Trophoblast cell (in vitro differentiated cells and primary cell): ENCODE measurements at places on chromosomes 4 and X.

DNA sequence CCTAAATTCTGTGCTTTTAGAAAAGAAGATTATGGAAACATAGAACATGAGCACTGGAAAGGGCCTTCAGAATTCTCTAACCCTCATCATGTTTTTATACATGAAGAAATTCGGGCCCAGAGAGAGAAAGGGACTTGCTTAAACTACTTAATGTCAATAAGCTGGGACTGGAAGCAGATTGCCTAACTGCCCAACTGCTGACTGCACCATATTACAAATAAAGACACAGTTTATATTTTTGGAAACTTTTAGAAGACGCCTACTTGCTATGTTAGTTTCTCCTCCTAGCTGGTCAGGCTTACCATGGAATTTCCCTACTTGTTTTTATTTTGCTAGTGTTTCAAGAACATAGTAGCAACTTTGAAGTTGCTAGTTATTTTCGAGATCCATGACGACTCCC, 47.1 kb downstream of the SLC9A6 start:
- peaks cover 4% of the 10 kb centered on the region for H3K36me3 ChIP-seq
- DNase-seq, result no peak
- no peaks in the 10 kb centered on the region for H3K4me1 ChIP-seq
- no peak overlapping the region for H3K4me3 ChIP-seq
- H3K27me3 ChIP-seq, result no peaks in the 10 kb centered on the region

DNA sequence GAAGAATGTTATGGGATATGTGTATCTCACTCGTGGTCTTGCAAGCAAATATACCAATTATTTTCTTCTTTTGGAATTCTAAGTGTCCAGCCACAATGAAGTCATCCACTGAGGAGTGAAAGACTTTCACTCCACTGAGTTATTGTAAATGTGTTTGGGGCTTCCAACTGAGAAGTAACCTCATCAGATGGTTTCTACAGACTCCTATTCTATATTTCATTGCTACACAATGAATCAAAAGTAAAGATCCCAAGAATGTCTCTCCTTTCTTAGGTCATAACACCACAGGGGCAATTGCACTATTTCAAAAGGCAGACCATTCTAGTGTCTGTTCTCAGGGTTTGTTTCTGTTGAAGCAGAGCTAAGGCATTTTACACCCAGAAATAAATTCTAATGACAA, 12.3 kb upstream of the VCX2 start:
- no peak overlapping the region for H3K27ac ChIP-seq
- DNase-seq, result no peak
- no peaks in the 10 kb centered on the region for H3K36me3 ChIP-seq
- H3K4me3 ChIP-seq, result no peak overlapping the region
- H3K4me1 ChIP-seq, result no peaks in the 10 kb centered on the region

GRCh38 chr4:32031026-32031425, 1310.9 kb downstream of the PCDH7 start:
- no peaks in the 10 kb centered on the region for H3K36me3 ChIP-seq
- no peak for DNase-seq
- H3K27me3 ChIP-seq, result no peaks in the 10 kb centered on the region

- H3K27ac ChIP-seq, result no peak overlapping the region
- no peak for DNase-seq
- no peak overlapping the region for H3K4me3 ChIP-seq
- no peaks in the 10 kb centered on the region for H3K36me3 ChIP-seq
Observed at GRCh38 chr4:167031534-167032156, 202.6 kb downstream of the SPOCK3 start.

DNA sequence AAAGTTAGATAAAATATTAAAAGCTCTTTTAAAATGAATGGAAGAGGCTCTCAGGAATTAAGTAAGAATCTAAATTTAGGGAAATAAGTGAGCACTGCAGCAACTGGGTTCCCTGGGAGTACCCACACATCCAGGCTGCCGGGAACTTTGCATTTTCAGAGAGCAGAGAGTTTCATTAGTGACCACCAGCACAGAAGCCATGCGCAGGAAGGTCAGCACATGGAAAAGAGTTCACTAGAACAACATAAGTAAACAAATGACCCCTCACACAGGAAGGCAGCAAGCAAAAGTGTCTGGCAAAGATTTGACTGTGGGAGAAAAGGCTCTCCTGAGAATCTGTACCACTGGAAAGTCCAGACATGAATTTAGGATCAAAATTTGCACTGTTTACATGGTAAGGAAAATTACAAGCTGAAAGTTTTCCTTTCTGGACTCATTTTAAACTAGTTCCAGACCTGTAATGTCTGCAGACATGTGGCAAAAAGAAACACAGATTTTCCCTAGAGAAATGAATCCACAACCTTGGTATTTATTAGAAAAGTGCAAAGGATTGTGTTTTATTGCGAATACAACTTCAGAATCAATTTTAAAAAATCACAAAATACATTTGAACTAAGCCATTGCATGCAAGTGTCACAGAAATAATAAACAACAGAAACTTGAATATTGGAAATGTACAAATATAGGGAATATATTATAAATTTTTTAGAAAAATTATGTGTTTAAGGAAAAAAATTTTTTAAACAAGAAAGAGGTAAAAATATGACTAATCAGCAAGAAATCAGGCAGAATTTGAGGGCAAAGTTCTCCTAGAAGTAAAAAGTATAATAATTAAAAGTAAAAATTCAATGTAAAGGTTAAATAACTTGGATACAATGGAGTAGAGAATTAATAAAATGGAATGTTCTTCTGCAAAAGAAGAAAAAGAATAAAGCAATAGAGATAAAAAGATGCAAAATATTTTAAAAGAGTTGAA, 18.4 kb upstream of the MYOZ2 start:
- H3K4me3 ChIP-seq, result no peak overlapping the region
- no peak for DNase-seq
- H3K27ac ChIP-seq, result no peak overlapping the region
- H3K27me3 ChIP-seq, result no peaks in the 10 kb centered on the region
- H3K4me1 ChIP-seq, result no peaks in the 10 kb centered on the region
- no peaks in the 10 kb centered on the region for H3K36me3 ChIP-seq

DNA sequence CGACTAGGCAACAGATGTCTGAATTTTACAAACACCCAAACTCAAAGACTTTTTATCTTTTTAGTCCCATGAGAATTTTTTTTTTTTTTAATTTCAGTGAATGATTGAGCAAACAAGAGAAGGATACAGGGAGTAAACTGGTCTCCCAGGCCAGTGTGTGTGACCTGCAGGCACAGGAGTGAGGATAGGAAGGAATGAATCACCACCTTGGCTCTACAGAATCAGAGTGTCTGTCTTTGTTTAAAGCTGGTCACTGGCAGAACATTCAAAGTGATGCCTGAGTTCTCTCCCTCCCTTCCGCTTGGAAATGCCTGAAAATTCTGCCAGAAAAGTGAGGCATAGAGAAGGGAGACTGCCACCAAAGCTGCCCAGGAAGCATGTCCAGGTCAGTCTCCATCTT, 69.5 kb downstream of the PARM1 start:
- no peak overlapping the region for H3K27ac ChIP-seq
- no peaks in the 10 kb centered on the region for H3K4me1 ChIP-seq
- no peak for DNase-seq
- no peaks in the 10 kb centered on the region for H3K36me3 ChIP-seq

DNA sequence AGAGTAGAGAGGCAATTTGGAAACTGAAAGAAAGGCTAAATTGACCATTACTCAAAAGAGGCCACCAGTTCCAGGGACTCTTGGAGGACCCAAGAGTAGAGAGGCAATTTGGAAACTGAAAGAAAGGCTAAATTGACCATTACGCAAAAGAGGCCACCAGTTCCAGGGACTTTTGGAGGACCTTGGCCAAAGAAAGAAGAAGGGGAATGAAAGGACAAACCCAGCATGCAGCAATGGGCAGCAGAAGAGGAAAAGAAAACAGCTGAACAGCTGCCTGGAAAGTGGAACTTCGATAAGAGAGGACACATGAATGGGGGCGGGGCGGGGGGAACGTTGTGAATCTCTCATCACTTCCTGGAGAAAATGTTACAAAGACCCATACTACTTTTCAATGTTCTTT, 80.8 kb downstream of the PALLD start:
- no peak for DNase-seq
- H3K36me3 ChIP-seq, result no peaks in the 10 kb centered on the region
- H3K4me1 ChIP-seq, result no peaks in the 10 kb centered on the region
- no peak overlapping the region for H3K27ac ChIP-seq
- H3K27me3 ChIP-seq, result no peaks in the 10 kb centered on the region

DNA sequence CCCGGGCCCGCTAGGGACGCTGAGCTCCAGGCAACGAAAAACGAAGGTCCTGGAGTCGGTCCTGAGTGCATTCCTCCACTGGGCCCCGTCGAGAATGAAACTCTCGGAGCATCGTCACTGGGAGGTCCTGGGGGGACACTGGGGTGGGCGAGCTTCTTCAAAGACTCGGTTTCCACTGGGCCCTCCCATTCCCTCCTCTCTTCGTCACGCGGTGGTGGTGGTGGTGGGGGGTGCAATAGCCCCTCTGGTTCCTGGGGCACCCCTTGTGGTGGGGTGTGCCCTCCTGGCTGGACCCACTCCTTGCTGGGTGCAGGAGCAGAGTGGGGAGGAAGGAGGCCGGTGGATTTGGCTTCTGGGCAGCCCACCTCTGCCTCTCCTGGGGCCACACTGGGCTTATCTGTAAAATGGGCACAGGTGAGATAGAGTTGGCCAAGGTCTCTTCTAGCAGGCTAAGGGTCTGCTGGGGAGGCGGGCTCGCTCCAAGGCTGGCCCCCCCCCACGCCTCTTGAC, 12.9 kb downstream of the HMX1 start:
- no peaks in the 10 kb centered on the region for H3K36me3 ChIP-seq
- H3K4me3 ChIP-seq, result no peak overlapping the region
- H3K27me3 ChIP-seq, result peaks cover 85% of the 10 kb centered on the region
- DNase-seq, result no peak

GRCh38 chr4:177717407-177717806, 275.2 kb upstream of the AGA start:
- H3K27ac ChIP-seq, result no peak overlapping the region
- DNase-seq, result no peak
- no peaks in the 10 kb centered on the region for H3K27me3 ChIP-seq
- no peaks in the 10 kb centered on the region for H3K4me1 ChIP-seq

DNA sequence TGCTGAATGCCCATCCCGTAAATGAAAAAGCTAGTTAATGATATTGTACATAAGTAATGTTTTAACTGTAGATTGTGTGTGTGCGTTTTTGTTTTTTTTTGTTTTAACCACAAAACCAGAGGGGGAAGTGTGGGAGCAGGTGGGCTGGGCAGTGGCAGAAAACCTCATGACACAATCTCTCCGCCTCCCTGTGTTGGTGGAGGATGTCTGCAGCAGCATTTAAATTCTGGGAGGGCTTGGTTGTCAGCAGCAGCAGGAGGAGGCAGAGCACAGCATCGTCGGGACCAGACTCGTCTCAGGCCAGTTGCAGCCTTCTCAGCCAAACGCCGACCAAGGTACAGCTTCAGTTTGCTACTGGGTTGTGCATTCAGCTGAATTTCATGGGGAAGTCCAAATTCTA, at the start of gene SPP1:
TSS of gene SPP1 (plus strand) at position 249 of the 400 bp plus-strand sequence. CDS start 1,182 bp downstream, outside the sequence.
- H3K4me1 ChIP-seq, result no peaks in the 10 kb centered on the region
- H3K36me3 ChIP-seq, result no peaks in the 10 kb centered on the region

DNA sequence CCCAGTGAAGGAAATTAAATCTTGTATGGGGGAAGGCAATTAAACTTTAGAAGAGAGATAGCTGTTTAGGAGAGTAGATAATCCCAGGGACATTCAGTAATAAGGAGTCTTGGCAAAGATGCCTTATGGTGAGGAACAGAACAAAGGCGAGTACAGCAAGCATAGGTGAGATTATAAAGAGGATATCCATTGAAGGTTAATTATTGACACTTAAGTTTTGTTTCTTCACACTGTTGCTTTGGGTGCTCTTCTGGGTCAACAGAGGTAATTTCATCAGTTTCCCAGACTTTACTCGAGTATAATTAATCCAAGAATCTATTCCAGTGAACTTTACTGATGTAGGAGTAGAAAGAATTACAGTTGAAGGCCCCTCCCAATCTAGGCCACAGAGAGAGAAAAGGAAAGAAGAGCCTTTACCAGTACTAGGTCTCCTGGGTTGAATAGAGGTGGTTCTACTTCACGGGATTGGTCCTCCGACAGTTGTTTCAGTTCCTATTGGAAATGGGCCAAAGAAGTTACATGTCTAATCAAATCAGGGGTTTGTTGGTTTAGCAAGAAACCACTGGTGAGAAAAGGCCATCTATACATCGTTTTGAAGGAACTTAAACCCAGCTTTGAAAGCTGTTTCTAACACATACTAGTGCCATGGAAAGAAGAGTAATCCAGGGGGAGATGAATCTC, 27.2 kb downstream of the EPGN start:
- no peak for DNase-seq
- no peaks in the 10 kb centered on the region for H3K27me3 ChIP-seq
- H3K27ac ChIP-seq, result no peak overlapping the region
- H3K36me3 ChIP-seq, result no peaks in the 10 kb centered on the region

DNA sequence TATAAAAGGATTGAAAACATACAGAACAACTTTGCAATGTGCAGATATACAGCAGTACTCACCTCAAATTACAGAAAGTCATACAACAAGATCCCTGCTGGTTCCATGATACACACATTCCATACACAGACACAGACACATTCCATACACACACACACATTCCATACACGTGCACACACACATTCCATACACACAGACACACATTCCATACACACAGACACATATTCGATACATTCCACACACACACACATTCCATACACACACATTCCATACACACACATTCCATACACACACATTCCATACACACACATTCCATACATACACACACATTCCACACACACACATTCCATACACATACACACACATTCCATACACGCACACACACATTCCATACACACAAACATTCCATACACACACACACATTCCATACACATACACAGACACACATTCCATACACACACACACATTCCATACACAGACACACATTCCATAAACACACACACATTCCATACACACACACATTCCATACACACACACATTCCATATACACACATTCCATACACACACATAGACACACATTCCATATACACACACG, 13.7 kb downstream of the LINC00632 start:
- H3K27ac ChIP-seq, result no peak overlapping the region
- DNase-seq, result peak; percentile 4
- no peak overlapping the region for H3K4me3 ChIP-seq
- no peaks in the 10 kb centered on the region for H3K27me3 ChIP-seq

- H3K27me3 ChIP-seq, result no peaks in the 10 kb centered on the region
- no peak overlapping the region for H3K27ac ChIP-seq
Observed at GRCh38 chrX:44349561-44349960, 6.1 kb upstream of the EFHC2 start.

DNA sequence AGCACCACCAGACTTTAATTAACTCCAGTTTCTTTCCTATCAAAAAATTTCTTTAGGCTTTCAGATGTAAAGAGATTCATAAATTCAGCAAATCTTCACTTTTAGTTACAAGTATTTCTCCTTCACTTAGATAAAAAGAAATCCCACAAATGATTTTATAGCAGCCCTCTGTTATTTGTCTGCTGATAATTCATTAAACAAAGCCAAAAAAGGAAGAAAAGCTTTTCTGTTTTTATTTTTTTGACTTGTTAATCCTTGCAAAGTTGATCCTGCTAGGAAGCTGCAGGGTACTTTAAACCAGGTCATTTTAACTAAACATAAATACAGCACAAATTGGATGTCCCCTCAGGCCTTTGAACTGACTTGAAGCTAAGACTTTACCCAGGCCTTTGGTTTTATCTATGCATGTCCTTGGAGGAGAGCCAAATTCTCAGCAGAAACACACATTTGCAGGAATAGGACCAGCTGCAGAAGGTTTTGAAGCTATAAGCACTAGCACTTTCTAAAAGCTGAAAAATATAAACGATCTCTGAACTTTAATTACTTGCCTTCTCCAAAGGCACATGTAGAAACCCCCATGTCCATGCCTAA, 57.5 kb downstream of the PCDH18 start:
- peaks cover 5% of the 10 kb centered on the region for H3K4me1 ChIP-seq
- no peaks in the 10 kb centered on the region for H3K27me3 ChIP-seq
- no peak overlapping the region for H3K27ac ChIP-seq
- H3K4me3 ChIP-seq, result no peak overlapping the region
- no peaks in the 10 kb centered on the region for H3K36me3 ChIP-seq
- no peak for DNase-seq
